ENCODE measurements at places on chromosomes 5 and 9.

DNA sequence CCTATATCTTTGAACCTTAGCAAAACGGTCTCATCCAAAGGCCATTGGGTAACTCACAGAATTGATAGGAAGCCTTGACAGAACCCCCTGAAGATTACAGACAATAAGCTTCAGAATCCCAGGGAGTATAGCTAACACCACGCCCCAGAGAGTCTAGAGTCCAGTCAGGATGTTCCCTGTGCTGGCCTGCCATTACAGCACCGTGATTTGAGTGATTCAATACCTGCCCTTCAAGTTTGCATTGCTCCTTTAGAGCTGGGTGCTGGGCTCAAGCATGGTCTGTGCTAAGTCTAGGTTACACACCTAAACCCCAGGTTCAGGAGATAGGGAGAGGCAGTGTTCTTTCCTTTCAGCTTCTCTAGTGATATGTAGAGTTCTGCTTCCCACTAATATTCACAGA is 90.5 kb downstream of the RASEF start:
- H3K4me3 ChIP-seq: no peak overlapping the region
- DNase-seq: no peak
- H3K27me3 ChIP-seq: peaks cover 2% of the 10 kb centered on the region
- no peaks in the 10 kb centered on the region for H3K4me1 ChIP-seq

GRCh38 chr9:107478805-107479204 is 10.8 kb downstream of the KLF4 start:
- H3K27ac ChIP-seq: no peak overlapping the region
- H3K4me3 ChIP-seq: no peak overlapping the region
- no peak for DNase-seq
- H3K36me3 ChIP-seq: no peaks in the 10 kb centered on the region
- peaks cover 8% of the 10 kb centered on the region for H3K27me3 ChIP-seq

DNA sequence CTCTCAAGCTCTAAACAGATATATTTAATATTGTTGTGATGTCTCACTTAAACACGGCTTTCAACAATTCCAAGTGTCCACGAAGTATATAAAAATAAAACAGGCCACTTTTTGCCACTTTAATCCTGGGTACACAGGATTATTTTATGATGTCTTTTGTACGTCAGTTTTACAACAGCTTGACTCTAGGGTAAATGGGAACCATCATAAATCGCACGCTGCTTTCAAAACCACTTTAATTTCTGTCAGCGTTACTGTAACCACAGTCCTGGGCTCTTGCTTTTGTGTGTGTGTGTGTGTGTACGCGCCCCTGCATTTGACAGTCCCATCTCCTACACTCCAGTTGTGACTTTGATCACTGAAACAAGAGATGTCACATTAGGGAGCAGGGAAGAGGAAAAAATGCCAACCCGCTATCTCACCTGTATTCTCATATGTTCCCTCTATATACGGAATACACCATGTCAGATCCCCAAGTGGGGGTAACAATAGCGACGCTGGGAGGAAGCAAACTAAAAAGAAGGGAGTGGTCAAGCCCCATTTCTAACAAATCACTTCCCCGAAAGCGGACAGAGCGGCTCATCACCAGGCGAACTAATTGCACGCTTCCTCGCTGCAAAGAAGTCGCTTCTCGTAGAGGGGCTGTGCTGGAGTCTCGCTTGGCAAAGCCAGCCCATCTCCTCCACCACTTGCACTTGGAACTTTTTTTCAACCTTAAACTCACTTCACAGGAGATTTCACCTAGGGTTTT is 1.2 kb downstream of the BNC2 start:
- DNase-seq: no peak
- peaks cover 5% of the 10 kb centered on the region for H3K4me1 ChIP-seq
- no peak overlapping the region for H3K4me3 ChIP-seq
- H3K27me3 ChIP-seq: peaks cover 47% of the 10 kb centered on the region
- H3K36me3 ChIP-seq: no peaks in the 10 kb centered on the region
- no peak overlapping the region for H3K27ac ChIP-seq

DNA sequence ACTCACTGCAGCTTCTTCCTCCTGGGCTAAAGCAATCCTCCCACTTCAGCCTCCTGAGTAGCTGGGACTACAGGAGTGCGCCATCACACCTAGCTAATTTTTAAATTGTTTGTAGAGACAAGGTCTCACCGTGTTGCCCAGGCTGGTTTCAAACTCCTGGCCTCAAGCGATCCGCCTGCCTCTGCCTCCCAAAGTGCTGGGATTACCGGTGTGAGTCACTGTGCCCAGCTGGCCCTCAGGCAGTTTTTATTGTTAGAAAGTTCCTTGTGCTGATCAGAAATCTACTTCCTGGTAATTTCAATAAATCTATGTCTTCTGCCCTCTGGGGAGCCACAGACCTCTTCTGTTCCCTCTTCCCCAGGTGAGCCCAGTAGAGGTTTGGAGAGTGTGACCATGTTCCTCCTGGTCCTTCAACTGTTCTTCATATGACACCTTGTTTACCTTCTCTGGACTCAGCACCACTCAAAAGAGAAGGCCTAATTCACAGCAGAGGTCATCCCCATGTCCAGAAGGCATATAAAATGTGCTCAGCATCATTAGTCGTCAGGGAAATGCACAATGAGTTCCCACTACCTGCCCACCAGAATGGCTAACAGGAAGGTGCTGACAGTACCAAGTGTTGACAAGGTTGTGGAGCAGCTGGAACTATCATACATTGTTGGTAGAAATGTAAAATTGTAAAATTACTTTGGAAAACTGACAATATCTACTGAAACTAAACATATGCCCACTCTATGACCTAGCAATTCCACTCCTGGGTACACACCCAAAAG is 10.4 kb downstream of the TMOD1 start:
- no peak overlapping the region for H3K4me3 ChIP-seq
- DNase-seq: no peak
- H3K27me3 ChIP-seq: peaks cover 17% of the 10 kb centered on the region
- no peaks in the 10 kb centered on the region for H3K4me1 ChIP-seq
- H3K27ac ChIP-seq: no peak overlapping the region
- no peaks in the 10 kb centered on the region for H3K36me3 ChIP-seq

- H3K27me3 ChIP-seq: peaks cover 7% of the 10 kb centered on the region
- H3K4me1 ChIP-seq: peaks cover 51% of the 10 kb centered on the region
- peak; percentile 31 for DNase-seq
- H3K36me3 ChIP-seq: peaks cover 32% of the 10 kb centered on the region
- H3K27ac ChIP-seq: peak overlapping the region; percentile 99
- peak overlapping the region; percentile 97 for H3K4me3 ChIP-seq
These were observed 48.6 kb downstream of the ANXA2R start for GRCh38 chr5:42991404-42992087.

- no peak overlapping the region for H3K27ac ChIP-seq
- no peak overlapping the region for H3K4me3 ChIP-seq
- no peak for DNase-seq
- H3K36me3 ChIP-seq: no peaks in the 10 kb centered on the region
These were observed 100.4 kb upstream of the SEMA6A start for GRCh38 chr5:116674881-116675625.

Measured in activated naive CD4-positive, alpha-beta T cell treated with anti-CD3 and anti-CD28 coated beads, Interleukin-2, amount 10 ng/mL, durations not matched to agents 7 days and 5 days (primary cell).